Smooth muscle cell of the pulmonary artery (primary cell): ENCODE measurements at places on chromosomes 11 and 22. TPM values are rescaled to one million over a fixed set of nuclear protein-coding genes. Genes with fewer than 3 reads are reported as not detected.

The MPEG1 gene
- not detected in 2 replicates for total RNA-seq

The TMPRSS6 gene
- not detected in 2 replicates for total RNA-seq

The PUS3 gene
- 9.0 and 9.1 TPM in 2 replicates for total RNA-seq

The FOLR1 gene
- not detected in 2 replicates for total RNA-seq

The DMC1 gene
- 0.56 and 0.85 TPM in 2 replicates for total RNA-seq

The SOX6 gene
- total RNA-seq = 0.43 and 2.5 TPM in 2 replicates

The SF3A1 gene
- total RNA-seq = 29.3 and 39.6 TPM in 2 replicates

The GLYAT gene
- total RNA-seq = not detected in 2 replicates

The NUP50 gene
- 28.4 and 32.7 TPM in 2 replicates for total RNA-seq

The CST6 gene
- total RNA-seq = 2.9 and 6.1 TPM in 2 replicates

The KDELR3 gene
- 134 and 166 TPM in 2 replicates for total RNA-seq

The NPTXR gene
- 4.7 and 7.8 TPM in 2 replicates for total RNA-seq

The SYVN1 gene
- total RNA-seq = 41.5 and 45.7 TPM in 2 replicates

The TBX1 gene
- 0.23 TPM in 1 of 2 replicates, not detected in the other for total RNA-seq

The C11orf86 gene
- not detected in 2 replicates for total RNA-seq

The SHANK2 gene
- 1.8 and 6.5 TPM in 2 replicates for total RNA-seq

The APOA1 gene
- 4.4 and 6.8 TPM in 2 replicates for total RNA-seq

The GVQW3 gene
- total RNA-seq = 1.4 and 1.9 TPM in 2 replicates

The C22orf23 gene
- total RNA-seq = 0.26 TPM in 1 of 2 replicates, not detected in the other

The MMP8 gene
- total RNA-seq = 0.07 TPM in 2 replicates

The UPK3A gene
- total RNA-seq = not detected in 2 replicates

The CD151 gene
- total RNA-seq = 1,084 and 1,441 TPM in 2 replicates

The ACR gene
- not detected in 2 replicates for total RNA-seq

The GUCY1A2 gene
- 0.10 and 0.52 TPM in 2 replicates for total RNA-seq

The RTN4RL2 gene
- 0.13 TPM in 1 of 2 replicates, not detected in the other for total RNA-seq

The TSGA10IP gene
- not detected in 2 replicates for total RNA-seq

The C11orf87 gene
- 0.20 and 1.9 TPM in 2 replicates for total RNA-seq

The HTR3A gene
- not detected in 2 replicates for total RNA-seq

The NPAS4 gene
- not detected in 2 replicates for total RNA-seq

The TRPM5 gene
- not detected in 2 replicates for total RNA-seq

The STK33 gene
- total RNA-seq = 0.65 and 2.4 TPM in 2 replicates

The MRGPRF gene
- total RNA-seq = 20.2 and 65.7 TPM in 2 replicates

The ANKK1 gene
- total RNA-seq = 0.07 TPM in 1 of 2 replicates, not detected in the other

The LRRN4CL gene
- total RNA-seq = 3.3 and 4.9 TPM in 2 replicates

The OR52I1 gene
- not detected in 2 replicates for total RNA-seq

The TMEM191C gene
- total RNA-seq = 0.36 and 1.1 TPM in 2 replicates

The KRTAP5-7 gene
- not detected in 2 replicates for total RNA-seq

The ISX gene
- total RNA-seq = not detected in 2 replicates
